ENCODE measurements at places on chromosomes 1 and 21. TPM values are rescaled to one million over a fixed set of nuclear protein-coding genes. Genes with fewer than 3 reads are reported as not detected.

The CLCNKA gene
- not detected for total RNA-seq

The GBP1 gene
- 4.9 TPM for total RNA-seq

The ADAMTSL4 gene
- total RNA-seq: 7.7 TPM

The AKNAD1 gene
- total RNA-seq: 1.7 TPM

The DNALI1 gene
- not detected for total RNA-seq

The OR10J1 gene
- not detected for total RNA-seq

The GNG4 gene
- 16.3 TPM for total RNA-seq

The WDR3 gene
- 91.6 TPM for total RNA-seq

All from A375 (cell line).